ENCODE measurements at places on chromosomes 12 and 14. TPM values are rescaled to one million over a fixed set of nuclear protein-coding genes. Genes with fewer than 3 reads are reported as not detected.
A peak's percentile ranks its signal among the peaks of the same experiment; 100 is the strongest.

GRCh38 chr12:19014240-19014639 lies 115.3 kb upstream of the PLEKHA5 start:
- no peak for DNase-seq

DNA sequence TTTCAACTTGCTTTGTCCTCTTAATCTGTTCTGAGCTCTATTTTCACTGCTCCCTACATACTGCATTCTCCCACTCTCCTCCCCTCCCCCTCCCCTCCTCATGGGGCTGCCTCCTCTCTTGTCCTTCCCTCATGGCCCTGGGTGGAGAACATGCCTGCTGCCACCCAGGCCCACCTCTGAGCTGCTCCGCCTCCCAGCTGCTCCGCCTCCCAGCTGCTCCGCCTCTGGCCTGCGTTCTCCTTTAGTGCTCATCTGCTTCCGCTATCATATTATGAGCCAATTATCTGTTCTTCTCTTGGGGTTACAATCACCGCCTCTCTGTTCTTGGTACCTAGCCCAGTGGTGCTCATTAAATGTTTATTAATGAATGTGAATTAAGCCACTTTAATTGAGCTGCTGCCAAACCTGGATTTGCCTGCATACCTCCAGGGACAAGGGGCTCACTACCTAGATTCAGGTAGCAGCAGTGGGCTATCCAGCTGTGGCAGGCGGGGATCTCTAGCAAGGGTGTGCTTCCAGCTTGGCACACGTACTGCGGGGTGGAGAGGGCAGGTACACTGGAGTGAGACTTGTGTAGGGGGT lies 32.0 kb upstream of the FAM181A start:
- no peak for DNase-seq

- DNase-seq: no peak
Observed at GRCh38 chr12:71164568-71165197, 6.9 kb upstream of the TSPAN8 start.

- no peak for DNase-seq
Observed at GRCh38 chr14:70893858-70894291, 13.4 kb upstream of the PCNX1 start.

GRCh38 chr14:96538097-96538989 lies 36.2 kb downstream of the PAPOLA start:
- no peak for DNase-seq

DNA sequence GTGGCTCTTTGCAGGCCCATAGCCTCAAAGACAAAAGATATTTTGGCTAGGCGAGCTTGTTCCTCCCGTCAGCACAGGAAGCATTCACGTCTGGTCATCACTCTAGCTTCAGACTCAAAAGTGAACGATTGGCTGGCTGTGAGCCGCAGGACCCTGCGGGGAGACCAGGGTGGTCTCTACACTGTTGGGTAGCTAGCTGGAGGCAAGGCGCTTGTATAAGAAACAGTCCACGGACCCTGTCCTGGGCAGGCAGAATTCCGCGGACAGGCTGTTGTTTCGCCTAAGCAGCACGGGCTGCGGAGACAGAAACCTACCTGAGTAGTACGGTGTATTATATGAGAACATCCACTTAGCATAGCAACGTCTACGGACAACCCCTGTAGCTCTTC lies 29.6 kb downstream of the WBP11 start:
- no peak for DNase-seq

DNA sequence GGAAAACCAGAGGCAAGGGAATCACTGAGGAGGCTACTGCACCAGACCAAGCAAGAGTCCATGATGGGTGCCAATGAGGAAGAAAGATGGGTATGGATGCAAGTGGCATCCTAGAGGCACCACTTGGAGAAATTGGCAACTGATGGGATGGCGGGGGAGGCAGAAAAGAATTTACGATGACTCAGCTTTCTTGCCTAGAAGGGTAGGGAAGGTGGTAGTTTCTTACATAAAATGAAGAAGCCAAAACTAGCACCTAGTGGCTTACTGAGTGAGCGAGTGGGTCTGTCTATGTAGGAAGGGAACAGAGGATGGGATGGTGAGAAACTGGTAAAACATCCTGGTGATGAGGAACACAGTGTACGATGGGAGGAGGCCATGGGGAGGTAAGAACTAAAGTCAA lies 80.8 kb downstream of the CIT start:
- DNase-seq: no peak

DNA sequence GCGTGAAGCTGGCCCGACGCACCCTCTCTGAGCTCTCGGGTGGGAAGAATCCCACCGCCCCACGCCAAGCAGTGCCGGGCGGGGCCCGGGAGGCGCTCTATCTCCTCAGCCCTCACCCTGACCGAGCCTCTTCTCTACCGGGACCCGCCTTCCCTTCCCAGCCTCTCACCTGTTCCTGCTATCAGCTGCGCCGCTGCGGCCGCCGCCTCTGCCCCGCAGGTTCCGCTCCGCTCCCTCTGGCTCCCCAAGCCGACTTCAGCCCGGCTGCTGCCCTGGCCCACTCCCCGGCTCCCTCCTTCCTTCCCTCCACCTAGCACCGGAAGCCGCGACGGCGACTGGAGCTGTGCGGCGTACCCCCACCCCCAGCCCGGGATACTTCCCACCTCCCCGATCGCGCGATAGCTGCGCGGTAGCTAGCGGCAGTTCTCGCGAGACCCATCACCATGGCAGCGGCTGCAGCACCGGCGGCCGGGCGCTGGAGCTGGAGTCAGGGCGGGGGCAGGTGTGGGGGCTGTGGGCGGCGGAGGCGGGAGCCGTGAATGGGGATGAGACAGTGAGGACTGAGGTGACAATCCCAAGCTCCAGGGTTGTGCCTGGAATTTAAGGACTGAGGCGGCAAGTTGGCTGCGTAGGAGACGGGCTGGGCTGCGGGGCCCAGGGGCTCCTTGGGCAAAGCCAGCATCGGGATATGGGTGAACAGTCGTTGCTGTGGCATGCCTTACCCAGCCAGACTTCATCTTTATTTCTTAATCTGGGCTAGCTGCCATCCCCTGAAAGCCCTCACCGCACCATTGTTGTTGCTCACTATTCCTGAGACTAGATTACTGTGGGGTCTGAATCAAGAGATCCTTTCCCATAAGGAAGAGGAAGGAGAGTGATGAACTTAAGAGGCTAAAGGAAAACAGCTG lies at the start of gene ARF3:
Gene ARF3, minus strand, starts transcription at position 347 of the 908 bp plus-strand sequence. CDS start 16,392 bp downstream, outside the sequence.
- peak; percentile 96 for DNase-seq

DNA sequence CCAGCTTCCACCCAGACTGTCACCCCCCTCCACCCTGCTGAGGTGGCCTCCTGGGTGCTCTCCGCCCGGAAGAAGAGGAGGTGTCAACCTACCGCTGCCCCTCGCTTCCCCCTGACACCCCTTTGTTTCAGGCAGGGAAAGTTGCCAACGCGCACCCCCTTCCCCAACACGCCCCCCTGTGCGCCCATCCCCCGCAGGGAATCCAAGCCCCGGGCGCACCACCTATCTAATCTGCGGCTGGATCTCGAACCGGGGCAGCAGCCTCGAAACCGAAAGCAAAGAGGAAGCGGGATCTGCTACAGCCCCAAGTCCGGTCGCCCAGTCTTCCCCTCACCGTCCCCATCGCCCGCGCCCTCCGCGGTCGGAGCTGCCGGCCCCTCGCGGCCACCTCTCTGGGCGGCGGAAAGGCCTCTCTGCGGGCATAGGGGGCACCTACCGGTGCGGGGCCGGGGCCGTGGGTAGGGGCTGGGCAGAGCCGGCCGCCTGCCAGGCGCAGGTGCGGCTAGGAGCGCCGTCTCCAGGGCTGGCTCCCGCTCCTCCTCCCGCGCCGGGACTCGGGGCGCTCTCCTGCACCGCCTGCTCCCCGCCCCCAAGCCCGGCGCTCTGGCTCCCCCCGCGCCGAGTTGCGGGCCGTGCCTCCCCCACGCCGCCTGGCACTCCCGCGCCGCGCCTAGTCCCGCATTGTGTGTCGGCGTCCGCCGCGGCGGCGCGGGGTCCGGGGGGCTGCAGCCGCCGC lies 18.3 kb upstream of the PLEKHH1 start:
- DNase-seq: peak; percentile 33

DNA sequence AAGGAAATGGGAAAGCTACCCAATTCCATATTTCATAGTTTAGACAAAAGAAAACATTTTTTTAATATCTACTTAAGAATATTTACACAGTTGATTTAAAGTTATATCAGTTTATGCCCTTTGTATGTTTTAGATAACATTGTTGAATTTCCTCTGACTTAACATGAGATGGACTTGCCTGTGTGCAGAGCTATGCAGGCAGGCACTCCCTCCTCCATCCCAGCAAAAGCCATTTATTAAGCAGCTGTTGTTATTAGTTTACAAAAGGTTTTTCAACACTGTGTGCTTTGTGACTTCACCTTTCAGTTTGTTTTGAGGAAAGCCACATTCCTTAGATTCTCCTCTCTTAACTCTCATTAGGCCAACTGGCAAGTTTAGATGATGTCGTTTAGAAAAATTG lies 337.5 kb upstream of the PDE3A start:
- no peak for DNase-seq

DNA sequence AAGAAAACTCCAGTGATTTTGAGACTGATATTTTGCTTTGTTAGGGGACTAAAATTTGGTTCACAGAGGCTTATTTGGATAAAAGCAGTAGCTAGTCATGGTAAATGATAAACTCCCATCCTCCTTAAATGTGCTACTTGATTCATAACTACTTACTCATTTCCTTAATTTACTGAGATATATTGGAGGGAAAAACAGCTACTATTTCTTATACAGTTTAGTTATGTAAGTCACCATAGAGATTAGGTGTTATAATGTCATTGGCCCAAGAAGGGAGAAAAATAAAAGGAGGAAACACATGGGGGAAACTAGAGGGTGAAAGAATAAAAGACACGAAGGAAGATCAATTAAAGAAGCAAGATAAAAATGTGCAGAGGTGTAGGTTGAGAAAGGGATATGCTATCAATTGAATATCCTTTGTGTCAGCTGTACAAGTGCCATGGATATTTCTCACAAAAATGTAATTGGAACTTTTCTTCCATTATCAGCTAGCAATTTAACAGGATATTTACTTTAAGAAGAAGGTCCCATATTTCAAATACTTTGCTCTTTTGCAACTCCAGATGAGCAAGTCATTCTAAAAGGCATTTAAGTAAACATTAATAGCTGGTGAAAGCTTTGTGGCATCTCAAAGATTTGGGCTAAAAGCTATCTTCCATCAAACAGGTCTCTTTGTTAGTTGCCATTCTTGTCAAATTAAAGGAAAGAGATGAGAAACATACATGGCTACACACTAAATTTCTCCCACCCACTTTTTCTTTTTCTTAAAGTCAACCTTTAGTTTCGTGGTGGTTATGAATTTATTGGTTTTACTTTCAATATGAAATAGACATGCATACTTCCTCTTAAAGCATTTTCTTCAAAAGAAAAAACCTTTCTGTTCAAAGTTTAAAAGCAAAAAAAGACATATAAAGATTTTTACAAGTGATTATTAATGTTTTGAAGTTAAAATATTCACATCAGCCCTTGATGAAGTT lies 439.5 kb downstream of the CCER1 start:
- DNase-seq: no peak

- DNase-seq: no peak
Observed at GRCh38 chr14:22484632-22485031, 104.4 kb downstream of the DAD1 start.

- no peak for DNase-seq
Observed at GRCh38 chr12:4579305-4580102, 17.5 kb downstream of the DYRK4 start.

DNA sequence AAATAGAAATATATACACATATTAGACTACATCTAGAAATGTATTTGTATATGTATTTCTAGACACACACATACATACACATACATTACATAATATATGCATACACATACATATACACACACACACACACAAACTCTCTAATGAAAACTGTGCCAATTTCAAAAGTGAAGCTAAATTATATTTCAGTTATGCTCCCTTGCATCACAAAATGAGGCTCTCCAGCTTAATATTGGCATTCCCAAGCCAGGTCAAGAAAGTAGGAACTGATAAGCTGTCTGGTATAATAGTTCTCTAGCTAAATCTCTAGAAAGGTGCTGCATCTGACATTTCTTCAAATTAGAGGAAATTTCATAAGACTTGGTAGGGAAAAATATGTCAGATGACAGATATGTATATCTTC lies 56.9 kb downstream of the GARIN6 start:
- no peak for DNase-seq

DNA sequence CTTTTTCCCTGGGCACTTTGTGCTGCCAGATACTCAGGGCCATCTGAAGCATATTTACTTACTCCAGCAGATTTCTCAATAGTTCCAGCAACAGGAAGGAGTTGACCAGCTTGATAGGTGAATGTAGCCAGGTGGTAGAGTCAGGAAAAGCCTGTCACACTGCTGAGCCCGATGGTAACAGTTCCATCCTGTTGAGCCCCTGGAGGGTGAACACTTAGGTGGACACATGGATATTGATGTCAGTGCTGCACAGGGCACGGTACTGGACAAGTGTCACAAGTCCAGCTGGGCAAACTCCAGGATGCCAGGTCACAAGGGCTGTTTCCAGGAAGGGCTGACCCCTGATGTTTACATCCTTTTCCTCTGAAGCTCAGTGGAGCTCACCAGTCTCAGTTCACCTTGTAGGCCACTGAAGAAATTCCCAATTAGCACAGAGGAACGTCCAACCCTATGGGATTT lies 2.3 kb upstream of the SMOC1 start:
- DNase-seq: no peak

DNA sequence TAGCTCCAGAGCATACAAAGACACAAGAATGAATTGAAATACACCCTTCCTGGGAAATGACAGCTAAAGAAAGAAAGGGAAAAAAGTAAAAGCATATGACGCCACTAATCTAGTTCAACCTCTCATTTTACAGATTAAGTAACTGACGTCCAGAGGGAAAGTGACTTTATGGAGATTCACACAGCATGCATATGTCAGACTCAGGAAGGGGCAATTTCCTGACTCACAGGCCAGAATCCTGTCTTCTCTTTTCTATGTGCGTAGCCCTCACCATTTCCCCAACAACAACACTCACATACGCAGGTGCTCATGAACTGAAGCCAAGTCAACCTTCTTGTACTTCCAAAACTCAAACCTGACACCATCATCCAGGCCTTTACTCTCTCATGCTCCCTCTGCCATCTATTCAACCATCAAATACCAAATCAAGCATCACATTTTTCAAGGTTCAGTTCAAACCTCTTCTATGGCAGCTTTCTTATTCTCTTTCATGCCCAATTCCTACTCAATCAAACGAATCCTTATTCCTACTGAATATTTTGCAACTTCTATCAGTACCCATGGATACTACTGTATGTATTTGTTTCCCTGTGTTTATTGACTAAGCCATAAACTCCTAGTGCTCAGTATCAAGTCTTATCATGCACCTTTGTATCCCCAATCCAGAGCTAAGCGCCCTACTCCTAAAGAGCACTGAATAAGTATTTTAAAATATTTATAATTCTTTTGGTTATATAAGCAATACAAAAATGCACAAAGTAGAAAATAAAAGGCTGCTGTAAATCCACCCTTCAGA lies 52.8 kb downstream of the STXBP6 start:
- DNase-seq: no peak

The CCDC177 gene
- not detected for total RNA-seq

The RBP5 gene
- not detected for total RNA-seq

The TAS2R42 gene
- not detected for total RNA-seq

The CYP46A1 gene
- not detected for total RNA-seq

The LMNTD1 gene
- not detected for total RNA-seq

The GLS2 gene
- total RNA-seq: 1.5 TPM

All from MG63 (cell line).